Lower lobe of right lung (tissue), 2 donors: ENCODE measurements at places on chromosomes 5 and 9. TPM values are rescaled to one million over a fixed set of nuclear protein-coding genes. Genes with fewer than 3 reads are reported as not detected.

Gene GALT
- 51.3 TPM for total RNA-seq

Gene PCSK1
- total RNA-seq = 0.18 TPM

Gene BARHL1
- total RNA-seq = not detected

Gene TSSK1B
- not detected for total RNA-seq

- peak; percentile 67 for DNase-seq
These were observed 76.4 kb downstream of the OSMR start for GRCh38 chr5:38922199-38922598.

- DNase-seq = no peak
These were observed 71.0 kb downstream of the MED10 start for GRCh38 chr5:6307304-6307703.

- no peak for DNase-seq
These were observed 449.8 kb downstream of the ISL1 start for GRCh38 chr5:51832934-51833470.
